ENCODE measurements at places on chromosomes 5 and 9. TPM values are rescaled to one million over a fixed set of nuclear protein-coding genes. Genes with fewer than 3 reads are reported as not detected.

Gene NIPSNAP3A
- total RNA-seq: 19.3 TPM

Gene SOHLH1
- total RNA-seq: not detected

Gene MSANTD3
- total RNA-seq: 44.2 TPM

Gene ARSK
- 8.8 TPM for total RNA-seq

Gene SUSD3
- total RNA-seq: not detected

Gene APBA1
- total RNA-seq: 9.2 TPM

Gene NEUROG1
- total RNA-seq: not detected

Gene POU5F2
- total RNA-seq: 1.7 TPM

All from placental pericyte (primary cell).